ENCODE measurements at places on chromosomes 11 and 22.

- DNase-seq: no peak
Measured at GRCh38 chr22:45992737-45993136, 15.8 kb upstream of the WNT7B start.

DNA sequence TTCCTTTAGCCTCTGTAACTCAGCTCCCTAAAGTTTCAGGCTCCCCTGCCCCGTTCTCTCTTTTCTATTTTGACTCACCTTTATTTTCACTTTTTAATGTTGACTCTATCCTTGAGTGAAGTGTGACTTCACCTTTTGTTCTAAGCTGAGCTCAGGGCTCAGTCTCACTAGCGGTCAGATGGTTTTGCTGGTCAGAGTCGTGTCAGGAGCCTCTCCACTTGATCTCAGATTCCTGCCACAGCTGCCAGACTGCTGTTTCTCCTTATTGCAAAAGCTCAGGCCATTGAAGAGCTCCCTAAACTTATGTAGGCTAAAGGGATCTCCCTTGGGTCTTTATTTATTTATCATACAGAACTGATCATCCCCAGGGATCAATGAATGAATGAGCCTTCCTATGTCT, 13.7 kb upstream of the POU2AF2 start:
- no peak for DNase-seq

- no peak for DNase-seq
Measured at GRCh38 chr11:11391796-11392463, 38.9 kb upstream of the CSNK2A3 start.

GRCh38 chr22:31575190-31575589, 78.9 kb downstream of the SFI1 start:
- no peak for DNase-seq

DNA sequence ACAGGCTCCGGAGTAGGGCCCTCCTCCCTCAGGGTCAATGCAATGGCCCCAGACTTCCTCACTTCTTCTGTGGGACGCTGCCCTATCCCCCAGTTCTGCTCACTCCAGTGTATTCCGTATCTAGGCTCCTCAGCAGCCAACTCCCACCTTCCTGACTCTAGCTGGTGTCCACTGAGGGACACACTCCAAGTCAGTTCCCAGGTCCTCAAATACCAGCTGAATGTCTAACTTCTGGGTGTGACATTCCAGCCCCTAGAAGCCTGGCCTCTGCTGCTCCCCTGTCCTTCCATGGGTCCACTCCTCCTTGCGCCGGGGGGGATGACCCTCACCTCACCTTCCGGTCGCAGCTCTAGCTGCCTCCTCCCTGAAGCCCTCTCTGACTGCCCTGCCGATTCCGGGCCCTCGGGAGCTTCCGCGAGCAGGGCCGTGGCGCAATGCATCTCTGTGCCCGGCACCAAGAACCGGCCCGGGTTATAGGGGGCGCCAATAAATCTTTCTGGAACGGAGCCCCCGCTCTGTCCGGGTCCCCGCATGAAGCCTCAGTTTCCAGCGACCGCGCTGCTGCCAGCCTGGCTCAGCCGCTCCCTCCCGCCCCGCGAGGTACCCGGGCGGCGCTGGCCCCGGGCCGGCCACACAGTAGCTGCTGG, 15.4 kb downstream of the BAD start:
- no peak for DNase-seq

- no peak for DNase-seq
Measured at GRCh38 chr22:30752771-30753170, 58.1 kb downstream of the OSBP2 start.

DNA sequence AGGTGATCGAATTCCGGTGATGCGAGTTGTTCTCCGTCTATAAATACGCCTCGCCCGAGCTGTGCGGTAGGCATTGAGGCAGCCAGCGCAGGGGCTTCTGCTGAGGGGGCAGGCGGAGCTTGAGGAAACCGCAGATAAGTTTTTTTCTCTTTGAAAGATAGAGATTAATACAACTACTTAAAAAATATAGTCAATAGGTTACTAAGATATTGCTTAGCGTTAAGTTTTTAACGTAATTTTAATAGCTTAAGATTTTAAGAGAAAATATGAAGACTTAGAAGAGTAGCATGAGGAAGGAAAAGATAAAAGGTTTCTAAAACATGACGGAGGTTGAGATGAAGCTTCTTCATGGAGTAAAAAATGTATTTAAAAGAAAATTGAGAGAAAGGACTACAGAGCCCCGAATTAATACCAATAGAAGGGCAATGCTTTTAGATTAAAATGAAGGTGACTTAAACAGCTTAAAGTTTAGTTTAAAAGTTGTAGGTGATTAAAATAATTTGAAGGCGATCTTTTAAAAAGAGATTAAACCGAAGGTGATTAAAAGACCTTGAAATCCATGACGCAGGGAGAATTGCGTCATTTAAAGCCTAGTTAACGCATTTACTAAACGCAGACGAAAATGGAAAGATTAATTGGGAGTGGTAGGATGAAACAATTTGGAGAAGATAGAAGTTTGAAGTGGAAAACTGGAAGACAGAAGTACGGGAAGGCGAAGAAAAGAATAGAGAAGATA, at the start of gene MALAT1:
Gene MALAT1 (plus strand): TSS at position 69 of the 736 bp plus-strand sequence.
- peak; percentile 92 for DNase-seq

DNA sequence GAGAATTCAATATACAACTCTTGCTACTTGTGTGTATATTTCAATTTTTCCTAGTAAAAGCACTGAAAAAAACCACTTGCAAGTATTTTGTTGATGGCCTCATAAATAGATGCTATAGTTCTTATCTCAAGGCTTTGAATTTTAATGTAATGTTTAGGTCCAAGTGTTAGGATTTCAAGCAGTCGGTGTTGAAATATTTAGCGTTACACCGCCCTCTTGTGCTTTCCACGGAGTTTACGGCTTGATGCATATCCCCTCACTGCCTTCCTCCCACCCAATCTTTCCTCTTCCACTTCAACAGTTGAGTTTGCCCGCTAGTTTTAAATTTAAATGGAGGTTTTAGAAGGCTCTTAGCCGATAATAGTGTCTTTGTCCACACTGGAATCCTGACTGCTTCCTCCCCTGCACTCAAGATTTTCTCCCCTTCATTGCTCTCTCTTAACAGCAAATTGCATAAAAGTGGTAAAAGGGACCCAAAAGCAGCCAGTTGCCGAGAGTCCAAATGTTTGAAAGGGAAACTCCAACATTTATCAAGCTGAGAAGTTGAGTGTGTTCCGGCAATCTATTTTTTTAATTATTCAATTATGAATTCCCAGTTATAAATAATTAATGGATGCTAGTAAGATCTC, 25.9 kb upstream of the HTATIP2 start:
- no peak for DNase-seq

GRCh38 chr11:2737866-2738265, 38.1 kb upstream of the KCNQ1OT1 start:
- no peak for DNase-seq

- DNase-seq: no peak
Measured at GRCh38 chr11:93278976-93279375, 51.6 kb upstream of the DEUP1 start.

DNA sequence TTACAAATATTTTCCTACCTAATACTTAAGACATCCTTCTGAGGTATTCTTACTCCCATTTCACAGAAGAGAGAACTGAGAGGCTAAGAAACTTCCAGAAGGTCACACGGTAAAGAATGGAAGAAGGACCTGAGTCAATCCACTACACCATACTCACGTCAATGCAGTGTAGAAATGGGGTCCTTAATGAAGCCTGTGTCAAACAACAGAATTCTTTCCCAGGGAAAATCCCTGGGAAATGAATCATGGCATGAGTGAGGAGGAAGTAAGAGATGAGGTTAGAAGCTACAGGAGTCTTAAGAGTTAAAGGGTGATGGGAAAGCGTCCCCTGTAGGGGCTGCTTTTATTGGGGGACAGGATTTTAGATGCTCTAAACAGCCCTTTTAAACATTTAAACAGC, 147.9 kb downstream of the C11orf91 start:
- DNase-seq: no peak

DNA sequence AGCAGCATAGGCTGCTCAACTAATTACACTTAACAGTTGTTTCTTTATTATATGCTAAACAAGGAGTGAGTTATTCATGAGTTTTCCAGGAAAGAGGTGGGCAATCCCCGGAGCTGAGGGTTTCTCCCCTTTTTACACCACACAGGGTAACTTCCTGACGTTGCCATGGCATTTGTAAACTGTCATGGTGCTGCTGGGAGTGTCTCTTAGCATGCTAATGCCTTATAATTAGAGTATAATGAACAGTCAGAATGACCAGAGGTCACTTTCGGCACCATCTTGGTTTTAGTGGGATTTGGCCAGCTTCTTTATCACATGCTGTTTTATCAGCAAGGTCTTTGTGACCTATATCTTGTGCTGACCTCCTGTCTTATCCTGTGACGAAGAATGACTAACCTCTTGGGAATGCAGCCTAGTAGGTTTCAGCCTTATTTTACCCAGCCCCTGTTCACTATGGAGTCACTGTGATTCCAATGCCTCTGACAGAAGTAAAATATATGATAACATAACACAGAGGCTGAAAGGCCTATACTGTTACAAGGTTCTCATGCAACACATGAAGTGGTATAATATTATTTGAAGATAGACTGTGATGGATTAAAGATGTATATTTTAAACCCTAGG, 41.3 kb upstream of the RDX start:
- DNase-seq: no peak

GRCh38 chr11:117830674-117831351, 6.3 kb upstream of the FXYD2 start:
- no peak for DNase-seq

DNA sequence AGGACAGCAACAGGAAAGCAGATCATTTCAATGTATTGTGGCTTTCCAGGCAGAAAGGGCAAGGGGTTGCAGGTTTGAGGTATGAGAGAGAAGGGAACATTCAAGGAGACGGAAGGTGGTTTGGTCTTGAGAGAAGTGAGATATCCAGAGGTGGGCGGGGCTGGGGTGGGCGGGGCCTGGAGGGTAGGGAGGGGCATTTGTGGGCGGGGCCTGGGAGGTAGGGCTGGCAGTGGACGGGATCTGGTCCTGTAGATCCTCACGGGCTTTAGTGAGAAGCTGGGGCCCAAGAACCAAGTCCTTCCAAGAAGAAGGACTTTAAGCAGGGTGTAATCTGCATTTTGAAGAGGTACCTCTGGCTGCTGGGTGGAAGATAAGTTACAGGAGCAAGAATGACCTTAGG, 199.2 kb downstream of the MN1 start:
- no peak for DNase-seq

DNA sequence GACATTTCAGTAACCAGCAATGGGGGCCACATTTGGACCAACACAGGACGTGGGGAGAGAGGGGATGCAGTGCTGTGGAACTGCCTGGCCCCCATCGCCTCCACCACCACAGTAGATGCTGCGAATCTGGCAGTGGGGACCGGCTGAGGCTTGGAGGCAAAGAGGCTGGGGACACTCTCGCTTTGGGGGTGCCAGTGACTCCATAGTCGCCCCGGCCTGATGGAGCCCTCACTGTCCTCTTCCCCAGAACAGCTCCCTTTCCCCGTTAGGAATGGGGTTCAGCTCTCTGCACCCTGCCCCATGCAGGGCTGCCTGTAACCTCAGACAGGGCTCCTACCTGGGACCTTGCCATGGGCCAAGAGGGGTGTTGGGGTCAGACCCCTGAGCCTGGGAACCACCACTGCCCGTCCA, 1.8 kb upstream of the MUC2 start:
- DNase-seq: no peak

- no peak for DNase-seq
Measured at GRCh38 chr11:46600194-46600960, 6.6 kb upstream of the AMBRA1 start.

- no peak for DNase-seq
Measured at GRCh38 chr11:61907871-61908729, 9.3 kb downstream of the RAB3IL1 start.

DNA sequence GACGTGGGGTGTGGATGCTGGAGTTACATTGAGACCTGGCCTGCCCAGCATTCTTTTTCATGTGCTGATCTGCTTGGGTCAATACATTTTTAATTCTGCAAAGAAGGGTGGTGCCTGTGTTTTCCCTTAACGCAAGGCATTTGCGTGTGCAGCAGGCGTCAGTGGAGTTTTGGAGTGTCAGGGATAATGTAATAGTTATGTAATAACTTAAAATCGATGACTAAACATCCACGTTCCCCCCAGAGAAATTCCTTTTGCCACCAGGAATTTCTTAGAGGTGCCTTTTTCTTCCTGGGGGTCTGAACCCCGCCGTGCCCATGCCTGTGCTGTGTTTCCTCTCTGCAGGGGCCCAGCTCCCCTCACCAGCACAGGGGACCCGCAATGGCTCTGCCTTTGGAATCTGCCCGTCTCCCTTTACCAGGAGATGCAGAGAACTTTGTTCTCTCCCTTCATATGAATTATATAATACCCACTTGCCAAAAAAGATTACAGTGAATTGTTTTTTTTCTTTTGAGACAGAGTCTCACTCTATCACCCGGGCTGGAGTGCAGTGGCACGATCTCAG, 62.6 kb downstream of the TBC1D22A start:
- DNase-seq: no peak

GRCh38 chr11:45451766-45452440, 165.8 kb upstream of the SYT13 start:
- DNase-seq: no peak

- DNase-seq: no peak
Measured at GRCh38 chr11:13777341-13777985, 109.0 kb downstream of the FAR1 start.

GRCh38 chr11:121964591-121964990, 151.4 kb downstream of the BLID start:
- no peak for DNase-seq

- DNase-seq: peak; percentile 82
Measured at GRCh38 chr11:100593291-100593690, 93.8 kb upstream of the ARHGAP42 start.

GRCh38 chr11:66787934-66788758, 55.1 kb upstream of the RCE1 start:
- no peak for DNase-seq

GRCh38 chr11:28767574-28767973, 659.4 kb downstream of the METTL15 start:
- no peak for DNase-seq

DNA sequence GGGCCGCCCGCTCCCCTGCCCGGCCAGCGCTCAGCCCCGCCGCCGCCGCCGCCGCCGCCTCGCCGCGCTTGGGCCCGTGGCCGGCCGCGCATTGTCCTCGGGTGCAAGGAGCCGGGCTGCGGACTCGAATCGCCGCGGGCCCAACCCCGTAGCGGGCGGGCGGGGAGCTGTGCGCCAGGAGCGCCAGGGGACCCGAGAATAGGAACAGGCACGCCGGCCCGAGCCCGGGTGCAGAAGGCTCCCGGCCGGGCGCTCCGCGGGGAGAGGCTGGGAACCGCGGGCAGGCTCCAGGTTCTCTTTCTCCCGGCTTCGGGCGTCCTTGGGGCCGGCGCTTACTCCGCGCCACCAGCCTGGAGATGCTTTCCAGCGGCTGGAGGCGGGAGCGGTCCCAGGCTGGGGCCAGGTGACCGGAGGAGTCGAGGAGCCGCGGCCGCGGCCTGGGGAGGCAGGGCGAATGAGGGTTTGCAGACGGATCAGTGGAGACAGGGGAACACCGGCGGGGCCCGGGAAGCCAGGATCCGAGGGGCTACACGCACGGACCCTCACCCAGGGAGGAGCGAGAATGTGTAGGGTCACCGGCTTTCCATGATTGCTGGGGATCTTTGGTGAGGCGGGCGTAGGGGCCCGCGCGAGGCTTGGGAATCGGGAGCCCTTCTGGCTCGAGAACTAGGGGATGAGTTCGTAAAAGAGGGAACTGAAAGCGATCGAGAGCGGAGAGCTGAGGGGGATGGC, 726 bp downstream of the PKNOX2 start:
- DNase-seq: no peak

- DNase-seq: no peak
Measured at GRCh38 chr22:27087051-27087450, 429.7 kb downstream of the MIAT start.
